Hippocampal formation (tissue), 2 donors: ENCODE measurements at places on chromosomes 16 and 17.

GRCh38 chr17:77425791-77426641 is 285.2 kb downstream of the SEC14L1 start:
- no peak for DNase-seq

GRCh38 chr17:40178021-40178601 is 841 bp downstream of the RAPGEFL1 start:
- DNase-seq, result no peak

DNA sequence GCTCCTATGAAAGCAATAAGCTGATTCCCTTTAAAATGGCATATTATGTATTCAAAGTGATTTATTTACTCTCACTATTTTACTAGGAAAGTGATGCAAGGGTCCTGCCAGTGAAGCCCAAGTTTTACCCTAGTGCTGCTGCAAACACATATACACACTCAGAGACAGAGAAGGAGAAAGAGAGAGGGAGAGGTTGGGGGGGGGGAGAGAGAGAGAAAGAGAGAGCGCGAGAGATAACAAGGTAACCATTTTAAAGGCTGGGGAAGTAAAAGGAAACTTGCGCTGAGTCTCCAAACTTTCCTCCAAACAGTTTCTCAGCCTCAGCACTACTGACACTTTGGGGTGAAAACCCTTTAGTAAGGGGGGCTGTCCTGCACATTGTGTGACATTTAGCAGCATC is 5.9 kb downstream of the USP31 start:
- DNase-seq, result no peak

GRCh38 chr17:61366076-61366714 is 33.4 kb upstream of the TBX2 start:
- no peak for DNase-seq

DNA sequence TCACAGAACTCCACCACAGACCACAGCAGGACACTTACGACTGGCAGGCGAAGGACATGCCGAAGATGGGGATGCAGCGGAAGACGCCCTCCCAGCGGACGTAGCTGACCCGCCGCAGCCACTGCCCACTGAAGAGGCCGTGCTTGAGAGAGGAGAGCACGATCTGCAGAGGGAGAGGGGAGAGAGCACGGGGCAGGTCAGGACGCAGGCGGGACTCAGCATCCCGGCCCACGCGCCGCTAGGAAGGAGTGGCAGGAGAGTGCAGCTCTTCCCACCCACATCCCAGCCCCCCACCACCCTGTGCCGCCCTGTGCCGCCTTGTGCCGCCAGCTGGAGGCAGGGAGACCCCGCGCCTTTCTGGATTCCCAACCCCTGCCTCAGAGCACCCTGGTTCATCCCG is 14.5 kb downstream of the SLC38A10 start:
- no peak for DNase-seq

DNA sequence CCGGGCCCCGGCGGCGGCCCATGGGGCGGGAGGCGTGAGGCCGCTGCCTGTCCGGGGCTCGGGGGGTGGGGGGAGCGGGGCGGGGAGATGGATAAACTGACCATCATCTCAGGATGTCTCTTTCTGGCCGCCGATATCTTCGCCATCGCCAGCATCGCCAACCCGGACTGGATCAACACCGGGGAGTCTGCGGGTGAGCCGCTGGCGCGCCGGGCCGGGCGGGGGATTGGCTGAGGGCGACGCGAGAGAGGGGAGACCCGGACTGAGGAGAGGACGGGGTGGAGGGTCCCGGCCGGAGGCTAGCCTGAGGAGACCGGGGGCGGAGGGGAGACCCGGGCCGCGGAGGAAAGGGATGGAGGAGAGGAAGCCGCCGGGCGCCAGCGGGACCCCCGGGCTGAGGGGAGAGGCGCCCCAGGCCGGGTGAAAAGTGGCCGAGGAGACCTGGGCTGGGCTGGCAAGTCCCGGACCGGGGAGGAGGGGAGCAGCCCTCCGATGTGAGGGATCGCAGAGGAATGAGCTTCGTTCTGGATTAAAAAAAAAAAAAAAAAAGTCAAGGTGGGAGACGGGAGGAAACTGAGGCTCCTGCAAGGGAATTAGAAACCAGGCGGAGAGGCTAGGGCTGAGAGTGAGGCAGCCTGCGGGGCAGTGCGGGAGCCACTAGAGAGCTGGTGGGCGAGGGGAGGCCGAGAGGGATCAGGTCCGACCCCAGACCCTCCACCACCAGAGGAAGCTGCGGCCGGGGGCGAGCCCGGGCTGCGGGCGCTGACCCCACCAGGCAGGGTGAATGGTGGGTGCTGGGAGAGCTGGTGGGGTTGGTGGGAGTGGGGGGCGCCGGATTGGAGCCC is 526 bp downstream of the MOSMO start:
- peak; percentile 38 for DNase-seq

GRCh38 chr17:40219594-40220338 is 662 bp downstream of the WIPF2 start:
- peak; percentile 33 for DNase-seq

GRCh38 chr16:56911771-56912571 is 20.0 kb upstream of the HERPUD1 start:
- DNase-seq, result peak; percentile 34

DNA sequence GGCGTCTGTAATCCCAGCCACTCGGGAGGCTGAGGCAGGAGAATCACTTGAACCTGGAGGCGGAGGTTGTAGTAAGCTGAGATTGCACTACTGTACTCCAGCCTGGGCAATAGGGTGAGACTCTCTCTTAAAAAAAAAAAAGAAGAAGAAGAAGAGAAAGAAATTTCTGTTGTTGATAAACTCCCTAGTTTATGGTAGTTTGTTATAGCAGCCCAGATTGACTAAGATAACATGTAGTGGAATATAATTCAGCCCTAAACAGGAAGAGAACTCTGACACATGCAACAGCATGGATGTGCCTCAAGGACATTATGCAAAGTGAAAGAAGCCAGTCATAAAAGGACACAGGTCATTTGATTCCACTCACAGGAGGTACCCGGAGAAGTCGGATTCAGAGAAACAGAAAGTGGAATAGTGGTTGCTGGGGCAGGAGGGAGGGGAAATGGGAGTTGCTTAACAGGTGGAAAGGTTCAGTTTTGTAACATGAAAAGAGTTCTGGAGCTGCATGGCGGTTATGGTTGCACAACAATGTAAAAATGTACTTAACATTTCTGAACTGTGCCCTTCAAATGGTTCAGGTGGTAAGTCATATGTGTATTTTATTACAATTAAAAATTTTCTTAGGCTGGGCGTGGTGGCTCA is 26.0 kb upstream of the PRM1 start:
- DNase-seq, result no peak

DNA sequence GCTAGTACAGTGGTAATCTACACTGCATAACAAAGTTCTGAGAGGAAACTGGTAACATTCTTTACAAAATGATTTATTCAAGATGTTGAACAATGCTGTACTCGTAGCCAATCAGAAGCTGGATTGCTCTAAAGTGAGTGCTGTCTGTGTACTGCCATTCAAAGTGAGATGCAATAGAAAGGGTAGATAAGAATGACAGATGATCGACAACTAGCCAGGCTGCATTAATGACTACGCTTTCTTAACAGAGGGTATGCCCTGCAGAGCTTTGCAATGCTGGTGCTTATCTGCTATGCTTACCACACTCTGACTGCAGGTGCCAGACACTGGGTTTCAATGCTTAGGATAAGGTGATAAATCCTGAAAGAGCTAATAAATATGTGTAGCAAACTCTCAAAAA is 46.1 kb upstream of the SLC25A19 start:
- DNase-seq, result no peak

GRCh38 chr16:5736209-5736930 is 638.8 kb upstream of the EEF2KMT start:
- no peak for DNase-seq

DNA sequence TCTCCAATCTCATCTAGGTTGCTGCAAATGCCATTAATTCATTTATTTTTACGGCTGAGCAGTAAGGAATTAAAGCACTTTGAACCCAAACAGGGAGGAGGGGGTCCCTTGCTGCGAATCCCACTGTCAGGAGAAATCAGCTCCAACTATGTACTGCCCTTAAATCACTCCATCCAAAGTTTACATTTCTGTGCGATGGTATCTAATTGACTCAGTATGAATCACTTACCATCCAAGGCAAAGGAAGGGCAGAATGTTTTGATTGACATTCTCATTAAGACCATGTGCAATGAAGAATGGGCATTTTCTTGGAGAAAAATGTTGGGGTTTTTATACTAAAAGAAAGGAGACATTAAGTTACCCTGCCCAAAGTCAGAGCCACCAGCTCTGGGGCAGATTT is 47.7 kb upstream of the XYLT1 start:
- no peak for DNase-seq

- no peak for DNase-seq
Observed at GRCh38 chr17:31486351-31487062, 95.0 kb downstream of the RAB11FIP4 start.

DNA sequence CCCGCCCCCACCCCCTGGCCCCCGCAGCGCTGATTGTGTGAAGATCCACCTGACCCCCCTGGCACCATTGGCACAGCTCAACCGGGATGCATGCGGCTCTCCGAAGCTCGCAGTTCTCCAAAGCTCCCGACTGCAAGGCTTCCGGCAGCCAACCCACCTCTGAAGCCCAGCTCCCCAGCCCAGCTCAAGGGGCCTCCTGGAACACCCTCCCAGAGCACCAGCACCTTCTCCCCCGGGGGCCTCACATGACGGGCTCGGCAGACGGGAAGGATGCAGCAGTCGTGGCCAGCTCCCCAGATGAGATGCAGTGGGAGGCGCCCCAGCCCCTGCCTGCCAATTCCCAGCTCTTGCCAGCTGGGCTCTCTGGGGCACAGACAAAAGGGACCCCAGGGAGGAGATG is 215.3 kb downstream of the ZNF423 start:
- DNase-seq, result no peak

GRCh38 chr16:74795104-74795503 is 20.5 kb upstream of the FA2H start:
- DNase-seq, result no peak

DNA sequence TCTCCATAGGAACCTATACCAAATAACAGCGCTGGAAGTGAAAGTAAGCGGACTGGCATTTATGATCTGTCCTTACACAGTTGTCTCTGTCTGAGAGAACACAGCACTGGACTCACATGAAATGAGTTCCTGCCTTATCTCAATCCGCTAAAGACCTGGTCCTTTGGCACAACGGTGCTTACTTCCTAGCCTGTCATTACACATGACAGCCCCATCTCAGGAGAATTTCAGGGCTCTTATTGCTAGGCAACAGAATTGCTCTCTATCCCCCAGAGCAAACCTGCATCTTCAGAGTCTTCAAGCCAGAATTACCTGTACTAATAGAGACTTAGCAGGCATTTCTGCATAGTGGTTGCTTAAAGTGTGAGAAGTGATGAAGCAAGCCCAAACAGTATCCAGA is 4.3 kb downstream of the KCNJ2 start:
- no peak for DNase-seq

DNA sequence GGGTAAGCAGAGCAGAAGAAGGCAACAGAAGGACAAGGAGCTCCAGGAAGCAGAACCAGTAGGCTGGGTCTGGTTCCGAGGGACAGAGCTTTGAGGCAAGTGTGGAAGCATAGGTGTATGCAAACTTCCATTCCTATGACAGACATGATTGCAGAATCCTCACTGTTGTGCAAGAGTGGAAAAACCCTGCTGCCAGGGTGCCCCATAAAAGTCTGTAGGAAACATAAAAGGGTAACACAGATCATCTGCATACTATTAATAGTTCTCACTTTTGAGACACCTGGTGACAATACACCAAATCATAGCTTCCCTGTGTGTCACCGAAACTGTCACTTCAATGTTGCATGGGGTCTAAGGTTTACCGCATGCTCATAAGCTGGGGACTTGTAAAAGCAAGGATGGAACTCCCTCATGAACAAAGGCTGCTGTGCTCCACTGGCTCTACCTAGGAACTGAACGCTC is 39.7 kb downstream of the ARHGAP17 start:
- DNase-seq, result no peak

- DNase-seq, result no peak
Observed at GRCh38 chr16:10150906-10151305, 31.3 kb downstream of the GRIN2A start.

GRCh38 chr17:12603566-12603965 is 62.1 kb upstream of the MYOCD start:
- DNase-seq, result no peak
